ENCODE measurements at places on chromosomes 12 and 14.

- no peak for DNase-seq
These were observed 85.4 kb upstream of the DYNC1H1 start for GRCh38 chr14:101878822-101879528.

GRCh38 chr12:115313929-115314328 is 630.0 kb upstream of the TBX3 start:
- no peak for DNase-seq

- no peak for DNase-seq
These were observed 8.2 kb upstream of the CLEC2A start for GRCh38 chr12:9940375-9940774.

GRCh38 chr14:71478542-71478941 is 453.7 kb upstream of the RGS6 start:
- DNase-seq: no peak

DNA sequence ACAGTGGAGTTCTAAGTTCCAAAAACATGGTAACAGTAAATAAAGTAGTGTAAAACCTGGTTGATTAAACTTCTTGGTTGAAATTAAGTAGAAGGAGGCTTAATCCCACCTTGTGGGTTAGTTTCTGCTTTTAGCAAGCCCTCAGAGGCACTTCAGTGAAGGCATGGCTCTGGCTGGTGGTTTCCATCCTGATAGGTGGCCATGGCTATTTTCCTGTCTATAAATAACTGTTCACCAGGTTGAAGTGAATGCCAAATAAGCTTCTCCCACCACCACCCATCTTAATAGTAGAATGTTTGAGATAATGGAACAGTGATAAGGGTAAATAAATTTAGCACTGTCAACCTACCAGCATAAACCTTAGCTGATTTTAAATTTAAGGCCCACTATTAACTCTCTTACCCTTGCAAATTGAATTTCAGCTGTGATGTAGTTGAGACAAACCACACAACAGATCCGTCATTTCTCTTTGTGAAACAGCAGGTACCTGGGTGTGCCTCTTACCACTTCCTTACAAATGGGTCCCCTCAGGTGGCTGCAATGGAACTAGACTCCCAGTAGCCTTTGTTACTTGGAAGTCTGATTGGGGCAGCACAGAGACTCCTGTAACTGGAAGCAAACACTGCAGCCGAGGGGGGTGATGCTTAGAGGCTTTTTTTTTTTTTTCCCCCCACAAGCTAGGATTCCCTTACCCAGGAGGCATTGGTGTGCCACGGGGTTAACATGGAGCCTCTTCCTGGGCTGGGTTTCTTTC is 41.4 kb downstream of the DAAM1 start:
- DNase-seq: no peak

DNA sequence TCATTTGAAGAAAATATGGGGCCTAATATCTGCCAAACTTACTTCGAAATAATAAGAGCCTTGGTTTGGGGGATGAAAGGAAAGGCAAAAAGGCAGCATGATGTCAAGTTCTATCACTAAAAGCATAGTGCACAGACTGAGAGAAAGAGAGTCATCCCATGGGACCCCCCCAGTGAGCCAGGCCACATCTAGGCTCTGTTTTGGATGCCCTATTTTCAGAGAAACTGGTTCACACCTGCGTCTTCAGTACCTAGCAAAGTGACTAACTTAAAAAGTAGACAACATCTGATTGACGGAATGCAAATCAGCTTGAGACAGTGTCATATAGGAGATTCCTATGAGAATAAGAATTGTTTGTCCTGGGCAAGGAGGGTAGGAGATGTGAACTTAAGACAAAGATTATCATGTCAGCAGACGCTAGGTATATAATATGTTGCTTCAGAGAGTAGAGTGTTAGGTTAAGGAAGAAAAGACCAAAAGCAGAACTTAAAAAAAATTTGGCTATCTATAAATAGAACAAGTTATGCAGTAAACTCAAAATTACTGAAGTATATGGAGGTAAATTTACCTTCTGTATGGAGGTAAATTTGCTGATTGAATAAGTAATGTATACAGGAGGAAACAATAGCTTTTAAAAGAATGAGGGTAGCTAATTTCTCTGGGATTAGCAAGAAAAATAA is 148.2 kb downstream of the SLC41A2 start:
- DNase-seq: no peak

DNA sequence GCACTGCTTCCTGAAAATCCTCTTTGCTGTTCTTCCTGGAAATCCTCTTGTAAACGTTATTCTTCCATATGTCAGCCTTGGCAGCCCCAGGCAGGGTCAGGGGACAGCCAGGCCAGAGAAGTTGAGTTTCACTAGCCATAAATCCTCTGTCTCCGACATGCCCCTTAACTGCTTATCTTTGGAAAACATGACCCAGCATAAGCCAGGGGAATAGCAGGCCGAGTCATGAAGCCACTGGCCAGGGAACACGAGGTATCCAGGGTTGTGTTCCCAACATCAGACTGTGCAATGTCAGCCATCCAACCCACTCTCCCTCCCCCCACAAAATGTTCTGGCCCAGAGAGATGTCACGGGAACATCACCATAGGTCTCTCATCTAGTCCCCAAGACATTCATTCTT is 453.9 kb downstream of the MED13L start:
- DNase-seq: no peak

DNA sequence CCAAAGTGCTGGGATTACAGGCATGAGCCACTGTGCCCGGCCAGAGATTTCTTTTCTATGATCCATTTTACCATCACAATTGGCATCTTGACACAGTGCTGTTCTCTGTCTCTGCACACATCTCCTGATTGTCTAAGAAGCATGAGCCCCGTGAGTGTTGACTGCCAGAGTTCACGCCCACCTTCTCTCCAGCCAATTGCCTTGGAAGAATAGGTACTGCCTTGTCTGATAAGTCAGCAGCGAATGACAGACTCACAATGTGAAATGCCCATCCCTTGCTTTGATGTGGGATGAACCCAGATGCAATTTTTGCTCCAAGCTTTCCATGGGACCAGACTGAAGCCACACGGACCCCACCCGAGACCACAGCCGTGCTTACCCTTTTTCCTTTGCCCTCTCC is 19.3 kb downstream of the EIF5 start:
- DNase-seq: no peak

- no peak for DNase-seq
These were observed 169.2 kb downstream of the APAF1 start for GRCh38 chr12:98814254-98814653.

DNA sequence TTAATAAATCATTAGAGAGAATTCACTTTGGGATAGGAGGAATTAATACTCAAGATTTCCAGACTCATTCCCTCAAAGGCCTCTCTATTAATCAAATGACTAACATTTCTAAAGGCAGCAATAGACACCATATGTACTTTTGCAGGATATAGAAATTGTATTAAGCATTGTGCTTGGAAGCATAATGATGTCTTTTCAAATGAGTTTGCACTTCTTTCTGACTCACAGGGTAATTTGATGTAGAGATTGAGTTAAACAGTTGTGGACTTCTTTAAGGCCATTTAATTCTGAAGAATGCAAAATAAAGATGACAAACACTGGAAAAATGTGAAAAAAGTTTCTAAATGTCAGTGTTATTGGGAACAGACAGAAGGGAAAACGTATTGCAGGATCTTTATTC is 63.4 kb upstream of the CSRP2 start:
- DNase-seq: no peak

- no peak for DNase-seq
These were observed 86.3 kb upstream of the NID2 start for GRCh38 chr14:52154992-52155650.

DNA sequence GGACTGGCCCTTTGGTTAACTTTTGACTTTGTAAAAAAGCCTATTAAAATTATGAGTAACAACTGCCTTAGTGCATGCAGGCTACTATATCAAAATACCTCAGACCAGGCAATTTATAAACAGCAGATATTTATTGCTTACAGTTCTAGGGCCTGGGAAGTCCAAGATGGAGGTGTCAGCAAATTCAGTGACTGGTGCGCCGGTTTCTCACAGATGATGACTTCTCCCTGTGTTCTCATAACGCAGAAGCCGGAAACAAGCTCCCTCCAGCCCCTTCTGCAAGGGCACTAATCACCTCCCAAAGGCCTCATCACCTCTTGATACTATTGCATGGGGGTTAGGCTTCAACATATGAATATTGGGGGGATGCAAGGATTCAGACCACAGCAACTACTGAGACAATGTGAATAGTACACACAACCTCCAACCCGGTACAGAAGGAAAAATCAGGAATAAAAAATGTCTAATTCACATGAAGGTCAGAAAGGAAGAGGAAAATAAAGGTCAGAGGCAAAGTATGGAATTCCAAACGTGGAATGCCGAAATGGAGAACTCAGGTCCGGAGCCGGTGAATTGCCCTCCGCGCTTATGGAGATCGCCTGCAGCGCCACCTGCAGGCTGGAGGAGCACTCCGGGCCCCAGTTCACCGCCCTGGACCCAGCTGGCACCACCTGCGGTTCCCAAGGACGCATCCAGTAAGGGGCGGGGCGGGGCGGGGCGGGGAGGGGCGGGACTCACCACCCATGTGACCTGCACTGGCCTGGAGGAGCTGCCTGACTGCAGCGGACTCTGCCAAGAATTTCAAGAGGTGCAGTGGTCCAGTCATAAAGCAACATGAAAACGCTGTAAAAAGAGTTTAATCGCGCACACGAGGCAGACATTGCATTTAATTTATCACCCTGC is 203.4 kb downstream of the KIF26A start:
- no peak for DNase-seq

DNA sequence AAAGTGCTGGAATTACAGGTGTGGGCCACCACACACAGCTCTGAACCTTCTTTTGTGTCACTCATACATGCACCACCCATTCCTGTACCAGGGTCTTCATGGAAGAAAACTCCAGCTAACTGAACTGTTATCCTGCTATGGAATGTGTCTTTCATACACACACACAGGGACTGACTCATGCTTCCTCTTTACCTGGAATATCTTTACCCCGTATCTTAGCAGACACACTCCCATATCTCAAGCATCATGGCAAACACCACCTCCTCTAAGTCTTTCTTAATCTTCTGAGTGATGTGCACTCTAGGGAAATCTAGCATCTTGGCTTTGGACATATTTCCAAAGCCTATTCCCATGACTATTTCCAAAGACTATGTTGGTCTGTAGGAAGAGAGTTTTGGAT is 35.0 kb upstream of the DTX1 start:
- no peak for DNase-seq

DNA sequence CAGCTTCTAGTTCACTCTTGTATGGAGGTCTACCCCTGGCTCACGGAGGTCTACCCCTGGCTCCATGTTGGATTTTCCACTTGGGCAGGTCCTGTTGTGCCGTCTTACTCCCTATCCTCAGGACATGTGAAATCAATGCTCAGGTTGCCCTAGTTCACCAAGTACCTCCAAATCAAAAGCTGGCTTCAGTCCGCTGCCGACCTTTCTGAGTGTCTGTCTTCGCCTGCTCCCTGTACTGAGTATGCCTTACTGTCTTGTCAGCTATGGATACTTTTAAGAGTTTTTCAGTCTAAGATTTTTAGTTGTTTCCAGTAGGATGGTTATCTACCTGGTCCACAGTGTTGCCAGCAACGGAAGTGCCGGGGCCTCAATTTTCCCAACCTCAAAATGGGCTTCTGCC is 40.1 kb upstream of the BCL11B start:
- DNase-seq: no peak

DNA sequence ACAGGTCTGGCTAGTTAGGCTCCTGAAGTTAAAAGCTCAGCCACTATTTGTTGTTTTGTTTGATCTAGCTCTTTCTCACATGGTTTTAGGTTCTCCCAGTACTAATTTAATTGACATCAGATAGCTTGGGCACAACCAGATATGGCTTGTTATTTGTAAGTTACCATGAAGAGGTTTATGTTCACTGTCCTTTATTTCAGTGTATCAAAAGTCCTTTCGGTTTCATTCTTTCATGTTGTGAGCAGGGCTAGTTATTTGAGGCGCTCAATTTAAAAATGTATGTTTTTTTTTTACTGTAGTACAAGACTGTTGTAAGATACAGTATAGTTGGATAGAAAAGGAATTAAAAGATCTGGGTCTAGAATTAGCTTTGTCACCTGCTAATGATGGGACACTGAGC is 7.0 kb downstream of the GPX2 start:
- DNase-seq: no peak

DNA sequence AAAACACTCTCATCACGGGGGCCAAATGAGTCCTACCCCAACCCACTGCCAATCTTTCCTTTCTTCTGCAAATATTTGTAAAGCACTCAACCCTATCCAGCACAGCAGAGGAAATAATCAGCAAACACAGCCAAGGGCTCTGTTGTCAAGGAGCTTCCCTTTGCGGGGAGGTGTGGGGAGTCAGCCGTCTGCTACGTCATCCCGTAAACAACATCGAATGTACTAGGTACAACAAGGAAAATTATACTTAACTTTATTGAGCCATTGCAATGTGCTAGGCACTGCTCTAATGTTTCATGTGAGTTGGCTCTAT is 22.8 kb downstream of the TMEM63C start:
- no peak for DNase-seq

- DNase-seq: no peak
These were observed 51.4 kb upstream of the CCT2 start for GRCh38 chr12:69533844-69534243.

DNA sequence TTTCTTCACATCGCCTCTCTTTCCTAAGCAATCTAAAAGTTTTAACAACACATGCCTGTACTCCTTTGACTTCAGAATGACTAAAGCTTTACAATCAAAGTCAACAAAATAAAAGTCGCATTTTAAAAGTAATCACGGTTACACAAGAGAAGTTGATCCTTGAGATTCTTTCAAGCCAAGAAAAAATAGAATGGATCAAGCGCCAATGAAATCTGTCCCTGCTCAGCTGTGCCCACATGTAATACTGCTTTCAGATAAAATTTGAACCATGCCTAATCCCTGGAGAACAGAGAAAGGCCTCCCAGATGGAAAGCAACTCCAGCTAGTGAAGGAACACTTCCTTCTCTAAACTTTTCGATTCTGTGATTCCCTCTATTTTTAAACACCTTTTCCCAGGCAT is 113.1 kb downstream of the FBXL14 start:
- no peak for DNase-seq

GRCh38 chr12:3186546-3187215 is 109.5 kb downstream of the TSPAN9 start:
- no peak for DNase-seq

DNA sequence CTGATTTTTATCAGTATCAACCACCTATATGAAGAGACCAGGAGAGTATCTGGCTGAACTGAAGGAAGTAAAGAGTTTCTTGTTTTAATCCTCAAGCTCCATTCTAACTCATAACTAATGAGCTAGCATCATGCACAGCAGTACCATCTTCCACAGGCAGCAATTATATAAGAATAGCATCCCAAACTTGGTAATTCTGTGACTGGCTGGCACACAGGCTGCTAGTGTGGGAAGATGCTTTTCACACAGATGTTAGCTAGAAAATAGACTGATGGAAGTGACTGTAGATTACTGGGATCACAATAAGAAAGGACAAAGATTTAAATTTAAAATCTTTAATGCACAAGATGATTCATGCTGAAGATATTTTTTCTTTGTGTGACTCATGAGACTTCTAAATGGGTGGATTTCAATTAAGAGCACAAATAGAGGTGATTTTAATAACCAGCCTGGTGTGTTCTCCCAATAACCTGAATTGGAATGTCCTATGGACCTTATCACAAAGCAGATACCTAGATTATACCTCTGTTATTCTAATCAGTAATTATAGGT is 417.7 kb upstream of the ATXN7L3B start:
- DNase-seq: no peak
